Vagina (tissue), 2 donors: ENCODE measurements at places on chromosomes 7 and 10.

GRCh38 chr7:117682681-117683385 is 190.4 kb downstream of the CTTNBP2 start:
- DNase-seq: no peak

- no peak for DNase-seq
Measured at GRCh38 chr7:130951976-130952876, 218.2 kb upstream of the KLF14 start.

DNA sequence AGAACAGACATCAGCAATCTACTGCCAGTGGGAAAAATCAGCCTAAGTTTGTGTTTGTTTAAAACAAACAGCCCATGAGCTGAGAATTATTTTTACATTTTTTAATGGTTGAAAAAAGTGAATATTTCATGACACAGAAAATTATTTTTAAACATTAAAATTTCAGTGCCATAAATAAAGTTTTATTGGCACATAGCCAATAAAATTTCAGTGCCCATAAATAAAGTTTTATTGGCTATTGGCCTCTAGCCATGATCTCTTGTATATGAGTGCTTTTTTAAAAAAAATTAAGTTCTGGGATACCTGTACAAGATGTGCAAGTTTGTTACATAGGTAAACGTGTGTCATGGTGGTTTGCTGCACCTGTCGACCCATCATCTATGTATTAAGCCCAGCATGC is 305.9 kb downstream of the HPSE2 start:
- DNase-seq: no peak

- DNase-seq: no peak
Measured at GRCh38 chr10:23173214-23174073, 18.7 kb upstream of the PTF1A start.

GRCh38 chr7:55563596-55564325 is 8.5 kb downstream of the VOPP1 start:
- DNase-seq: no peak

GRCh38 chr7:116512520-116513188 is 12.2 kb upstream of the CAV1 start:
- DNase-seq: no peak

- no peak for DNase-seq
Measured at GRCh38 chr7:104548861-104549260, 220.5 kb downstream of the LHFPL3 start.

DNA sequence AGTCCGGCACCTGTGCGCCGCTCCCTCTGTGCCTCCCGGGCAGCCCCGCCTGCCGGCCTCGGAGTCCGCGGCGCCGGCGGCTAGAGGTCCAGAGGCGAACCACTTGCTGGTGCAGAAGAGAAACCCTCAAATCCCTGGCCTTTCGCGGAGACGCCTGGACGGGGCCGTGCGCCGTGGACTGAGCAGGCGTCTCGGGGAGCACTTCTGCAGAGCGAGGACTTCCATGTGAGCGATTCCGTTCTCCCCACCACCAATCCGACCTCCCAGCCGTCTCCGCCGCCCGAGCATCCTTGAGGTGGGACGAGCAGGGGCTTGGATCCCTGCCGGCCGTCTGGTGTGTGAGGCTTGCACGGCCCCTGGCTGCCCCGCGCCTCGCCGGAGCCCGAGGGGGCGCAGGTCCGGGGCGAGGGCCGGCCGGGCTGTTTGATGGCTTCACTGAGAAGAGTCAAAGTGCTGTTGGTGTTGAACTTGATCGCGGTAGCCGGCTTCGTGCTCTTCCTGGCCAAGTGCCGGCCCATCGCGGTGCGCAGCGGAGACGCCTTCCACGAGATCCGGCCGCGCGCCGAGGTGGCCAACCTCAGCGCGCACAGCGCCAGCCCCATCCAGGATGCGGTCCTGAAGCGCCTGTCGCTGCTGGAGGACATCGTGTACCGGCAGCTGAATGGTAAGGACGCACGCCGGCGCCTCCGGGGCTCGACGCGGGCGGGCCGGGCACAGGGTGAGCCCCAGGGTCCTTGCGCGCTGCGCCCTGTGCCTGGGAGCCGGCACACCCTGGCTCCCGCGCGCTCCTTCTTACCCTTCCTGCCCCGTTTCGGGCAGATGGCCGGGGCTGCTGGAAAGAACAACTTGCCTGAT is 660 bp downstream of the GALNT17 start:
- DNase-seq: no peak

- no peak for DNase-seq
Measured at GRCh38 chr7:138825049-138825721, 27.2 kb upstream of the ATP6V0A4 start.

DNA sequence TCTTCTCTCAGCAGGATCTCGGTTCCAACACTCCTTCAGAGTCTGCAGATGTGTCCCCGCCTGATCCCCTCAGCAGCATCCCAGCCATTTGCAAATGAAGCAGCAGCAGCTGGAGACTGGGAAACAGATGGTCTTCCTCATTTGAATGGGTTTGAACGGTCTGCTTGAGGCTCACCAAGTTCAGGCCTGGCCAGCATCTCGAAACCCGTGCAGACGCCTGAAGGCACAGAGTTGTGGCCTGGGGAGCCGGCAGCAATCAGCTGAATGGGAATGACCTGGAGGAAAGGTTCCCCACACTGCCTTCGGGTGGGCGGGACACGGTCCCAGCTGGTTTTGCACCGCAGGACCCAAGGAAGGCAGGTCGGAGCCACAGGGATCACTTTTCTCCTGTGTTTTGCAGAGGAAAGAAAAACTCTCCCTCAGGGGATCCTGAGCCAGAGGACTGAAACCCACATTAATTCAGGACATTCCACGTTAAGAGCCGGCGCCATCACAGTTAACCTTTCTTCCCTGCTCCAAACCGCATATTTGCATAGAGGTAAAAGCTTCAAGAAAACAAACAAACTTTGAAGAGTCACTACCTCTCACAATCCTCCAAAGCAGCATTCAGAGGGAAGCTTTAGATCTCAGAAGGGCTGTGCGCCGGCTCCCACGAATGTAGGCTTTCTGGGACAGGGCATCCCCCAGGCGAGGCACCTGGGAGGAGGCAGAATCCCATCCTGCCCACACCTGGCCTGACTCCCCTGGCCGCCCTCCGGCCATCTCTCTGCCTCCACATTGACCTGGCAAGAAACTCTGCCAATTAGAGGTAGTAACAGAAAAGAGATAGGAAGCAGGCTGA is 17.7 kb downstream of the FGFR2 start:
- DNase-seq: no peak

- no peak for DNase-seq
Measured at GRCh38 chr10:59648711-59649201, 60.9 kb downstream of the SLC16A9 start.

DNA sequence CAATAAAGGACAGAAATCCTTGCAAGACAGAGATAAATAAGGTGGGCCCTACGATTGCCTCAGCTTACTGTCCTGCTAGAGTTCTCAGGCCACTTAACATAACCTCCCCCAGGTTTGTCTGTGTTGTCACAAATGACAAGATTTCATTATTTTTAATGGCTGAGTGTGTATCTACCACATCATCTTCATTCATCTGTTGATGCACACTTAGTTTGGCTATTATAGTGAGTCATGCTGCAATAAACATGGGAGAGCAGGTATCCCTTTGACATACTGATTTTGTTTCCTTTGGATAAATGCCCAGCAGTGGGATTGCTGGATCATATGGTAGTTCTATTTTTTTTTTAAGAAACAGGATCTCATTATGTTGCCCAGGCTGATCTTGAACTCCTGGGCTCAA is 60.6 kb downstream of the PRTFDC1 start:
- no peak for DNase-seq

GRCh38 chr10:16968416-16969041 is 151.3 kb upstream of the RSU1 start:
- no peak for DNase-seq

- no peak for DNase-seq
Measured at GRCh38 chr7:129906700-129907099, 46.1 kb downstream of the UBE2H start.

GRCh38 chr7:24192053-24192452 is 91.9 kb upstream of the NPY start:
- no peak for DNase-seq

- DNase-seq: no peak
Measured at GRCh38 chr10:4262449-4262848, 477.4 kb upstream of the KLF6 start.

DNA sequence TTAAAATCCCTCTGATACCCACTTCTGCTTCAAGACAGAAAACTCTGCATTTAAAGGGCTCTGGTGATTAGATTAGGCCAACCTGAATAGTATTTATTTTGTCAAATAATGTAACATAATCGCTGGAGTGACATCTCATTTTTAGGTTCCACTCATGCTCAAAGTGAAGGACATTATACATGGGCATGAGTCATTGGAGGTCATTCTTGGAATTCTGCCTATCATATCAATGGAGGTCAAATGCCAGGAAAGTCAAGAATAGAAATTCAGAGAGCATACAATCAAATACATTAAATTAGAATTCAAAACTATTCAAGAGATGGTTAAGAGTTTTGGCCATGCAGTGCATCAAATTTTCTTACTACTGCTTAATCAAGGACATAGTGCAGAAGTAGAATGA is 50.8 kb upstream of the PRSS1 start:
- DNase-seq: no peak

GRCh38 chr10:16199216-16199615 is 237.6 kb upstream of the PTER start:
- no peak for DNase-seq

DNA sequence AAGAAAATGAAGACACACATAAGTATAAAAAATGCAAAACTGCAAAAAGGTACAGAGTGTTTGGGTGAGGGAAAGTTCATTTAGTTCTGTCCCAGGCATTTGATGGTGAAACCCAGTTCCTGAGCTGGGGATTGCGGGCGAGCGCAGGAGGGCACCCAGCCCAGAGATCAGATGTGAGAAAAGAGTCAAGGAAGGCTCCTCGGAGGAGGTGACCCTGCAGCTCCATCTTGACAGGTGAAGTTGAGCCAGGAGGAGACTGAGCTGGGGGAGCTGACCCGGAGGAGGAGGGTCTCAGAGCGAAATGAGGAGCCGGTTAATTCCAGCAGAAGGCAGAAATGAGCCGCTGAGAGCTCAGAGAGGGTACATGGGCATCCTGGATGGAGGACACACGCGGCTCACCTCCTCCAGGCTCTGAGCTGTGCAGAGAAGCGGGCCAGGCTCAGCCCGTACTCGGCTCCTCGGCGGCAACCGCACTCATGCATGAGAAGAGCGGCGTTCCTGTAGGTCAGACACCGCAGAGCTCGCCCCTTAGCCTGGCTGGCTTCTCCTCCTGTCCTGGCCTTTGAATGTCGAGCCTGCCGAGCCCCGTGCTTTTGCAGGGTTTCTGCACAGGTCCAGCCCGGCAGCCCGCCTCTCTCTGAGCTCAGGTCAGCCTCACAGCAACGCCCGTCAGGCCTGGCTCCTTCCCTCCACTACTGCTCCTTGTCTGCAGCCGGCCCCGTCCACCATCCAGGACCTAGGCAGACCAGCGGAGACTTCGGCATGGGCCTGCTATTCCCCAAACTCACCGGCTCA is 9.5 kb upstream of the RAMP3 start:
- no peak for DNase-seq

- no peak for DNase-seq
Measured at GRCh38 chr7:74615933-74616780, 41.4 kb upstream of the GTF2I start.

- no peak for DNase-seq
Measured at GRCh38 chr7:91993976-91994375, 53.3 kb downstream of the AKAP9 start.

DNA sequence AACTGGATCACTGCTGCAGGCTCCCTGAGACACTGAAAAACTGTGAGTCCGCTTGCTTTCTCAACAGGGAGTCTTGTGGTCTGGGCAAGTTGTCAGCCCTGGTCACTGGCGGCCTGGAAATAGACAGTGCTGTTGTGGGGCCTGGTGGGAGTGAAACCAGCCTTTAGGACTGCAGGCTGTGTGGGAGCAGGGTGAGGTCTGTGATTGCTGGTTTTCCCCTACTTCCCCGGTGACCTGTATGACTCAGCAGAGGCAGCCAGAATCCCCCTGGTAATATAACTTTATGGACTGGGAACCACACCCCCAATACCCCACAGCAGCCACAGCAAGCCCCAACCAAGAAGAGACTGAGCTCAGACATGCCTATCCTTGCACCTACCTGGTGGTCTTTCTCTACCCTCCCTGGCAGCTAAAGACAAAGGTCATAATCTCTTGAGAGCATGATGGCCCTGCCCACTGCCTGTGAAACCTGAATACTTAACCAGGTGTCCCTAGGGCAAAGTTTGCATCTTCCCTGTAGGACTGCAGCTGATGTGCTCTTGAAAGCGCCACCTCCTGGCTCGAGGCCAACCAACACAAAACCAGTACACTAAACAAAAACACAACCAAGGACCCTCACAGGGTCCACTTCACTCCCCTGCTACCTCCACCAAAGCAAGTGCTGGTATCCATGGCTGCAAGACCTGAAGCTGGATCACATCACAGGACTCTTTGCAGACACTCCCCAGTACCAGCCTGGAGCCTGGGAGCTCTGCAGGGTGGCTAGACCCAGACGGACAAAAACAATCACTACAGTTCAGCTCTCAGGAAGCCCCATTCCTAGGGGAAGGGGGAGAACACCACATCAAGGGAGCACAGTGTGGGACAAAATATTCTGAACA is 7.2 kb upstream of the ADAM22 start:
- DNase-seq: no peak

GRCh38 chr10:86411281-86411841 is 44.8 kb upstream of the GRID1 start:
- DNase-seq: no peak

GRCh38 chr7:106068538-106068961 is 43.6 kb downstream of the SYPL1 start:
- DNase-seq: no peak

DNA sequence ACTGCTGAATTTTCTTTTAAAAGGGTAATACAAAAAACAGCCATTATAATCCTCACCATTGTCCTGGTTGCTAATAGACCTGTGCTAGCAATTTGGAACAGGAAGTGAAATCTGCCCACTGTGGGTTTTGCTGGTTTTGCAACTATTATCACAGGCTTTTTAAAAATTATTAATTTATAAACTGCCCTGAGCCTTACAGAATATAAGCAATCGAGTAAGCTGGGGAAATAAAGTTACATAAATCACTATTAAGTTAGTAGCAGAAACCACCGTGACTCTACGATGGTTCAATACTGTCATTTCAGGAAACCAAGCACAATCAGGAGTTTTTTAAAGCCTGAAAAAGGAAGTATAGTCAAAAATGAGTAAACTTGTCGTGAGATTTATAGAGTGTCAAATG is 62.3 kb downstream of the TMEM26 start:
- DNase-seq: no peak

DNA sequence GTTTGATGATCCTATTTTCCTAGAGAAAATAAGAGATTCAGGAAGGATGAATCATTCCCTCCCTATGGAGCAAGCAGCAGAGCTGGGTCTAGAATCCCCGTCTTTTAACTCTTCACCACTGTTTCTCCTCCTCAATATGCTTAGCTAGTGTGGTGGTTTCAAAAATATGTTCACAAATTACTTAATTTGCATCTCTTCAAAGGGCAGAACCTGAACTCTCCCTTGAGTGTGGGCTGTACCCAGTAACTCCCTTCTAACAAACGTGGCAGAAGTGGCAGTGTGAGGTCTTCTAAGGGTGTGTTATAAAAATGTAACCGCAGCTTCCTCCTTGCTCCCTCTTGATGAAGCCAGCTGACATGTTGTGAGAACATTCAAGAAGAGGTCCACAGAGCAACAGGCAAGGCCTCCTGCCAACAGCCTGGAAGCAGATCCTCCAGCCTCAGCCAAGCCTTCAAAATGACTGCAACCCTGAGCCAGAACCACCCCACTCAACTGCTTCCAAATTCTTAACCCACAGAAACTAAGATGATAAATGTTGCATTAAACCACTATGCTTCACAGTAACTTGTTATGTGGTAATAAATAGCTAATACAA is 36.6 kb downstream of the SRPK2 start:
- peak; percentile 91 for DNase-seq
